ENCODE measurements at places on chromosomes 3 and 15.

GRCh38 chr15:26561896-26562295 lies 211.0 kb downstream of the GABRB3 start:
- no peak for DNase-seq

DNA sequence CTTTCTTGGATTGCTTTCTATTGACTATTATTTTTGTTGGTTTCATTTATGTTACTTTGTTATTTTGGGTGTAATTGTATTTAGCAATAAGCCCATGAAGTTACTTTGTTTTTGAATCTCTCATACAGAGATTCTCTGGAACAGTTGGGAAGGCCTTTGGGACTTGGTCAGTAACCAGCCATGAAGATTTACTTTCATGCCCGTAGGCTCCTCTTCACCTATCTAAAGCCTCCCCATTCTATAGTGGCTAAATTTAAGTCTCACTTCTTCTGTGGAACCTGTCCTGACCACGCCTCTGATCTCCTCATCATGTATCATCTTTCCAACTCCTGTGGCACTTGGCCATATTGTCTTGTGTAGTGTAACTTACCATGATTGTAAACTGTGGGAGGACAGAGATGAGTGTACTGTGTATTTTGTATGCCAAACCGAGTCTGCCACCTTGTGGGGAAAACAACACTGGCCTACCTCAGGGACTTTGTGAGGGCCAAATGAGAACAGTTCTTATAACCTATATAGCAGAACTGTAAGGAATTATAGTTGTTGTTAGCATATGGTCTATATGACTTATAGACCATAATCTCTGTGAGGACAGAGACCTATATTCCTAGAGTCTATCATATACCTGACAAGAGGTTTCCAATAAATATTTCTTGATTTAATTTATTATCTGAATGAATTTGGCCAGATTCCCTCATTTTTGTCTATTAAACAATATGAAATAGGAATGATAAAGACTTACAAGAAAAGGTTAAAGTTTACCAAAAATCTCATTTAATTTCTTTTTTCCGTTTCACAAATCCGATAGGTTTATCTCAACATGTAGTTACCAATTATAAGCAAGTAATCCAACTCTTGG lies 75.0 kb downstream of the STARD9 start:
- peak; percentile 42 for DNase-seq

- DNase-seq: no peak
Measured at GRCh38 chr3:111249421-111249820, 177.8 kb downstream of the NECTIN3 start.

DNA sequence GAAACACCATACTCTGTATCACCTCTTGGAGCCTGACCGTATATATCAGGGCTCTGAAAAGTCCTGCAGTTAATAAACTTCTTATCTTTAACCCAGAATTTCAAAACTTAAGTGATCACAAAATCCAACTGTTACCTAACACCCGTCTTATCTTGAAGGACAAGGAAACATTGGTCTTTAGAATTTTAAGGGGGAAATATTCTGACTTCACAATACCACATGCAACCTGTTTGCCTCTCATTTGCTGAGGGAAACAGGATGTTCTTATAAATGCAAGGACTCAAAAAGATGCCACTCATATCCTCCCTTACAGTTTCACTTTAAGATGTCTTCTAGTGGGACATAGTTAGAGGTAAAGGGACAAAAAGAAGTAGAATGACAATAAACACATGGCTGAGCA lies 67.9 kb downstream of the CRTC3 start:
- DNase-seq: no peak

Measured in NCI-H146 (cell line).